ENCODE measurements at places on chromosomes 4 and X.

- no peaks in the 10 kb centered on the region for H3K27me3 ChIP-seq
- no peak overlapping the region for H3K4me3 ChIP-seq
- no peak overlapping the region for H3K27ac ChIP-seq
- no peaks in the 10 kb centered on the region for H3K4me1 ChIP-seq
Observed at GRCh38 chr4:55503169-55503568, 43.5 kb downstream of the CLOCK start.

DNA sequence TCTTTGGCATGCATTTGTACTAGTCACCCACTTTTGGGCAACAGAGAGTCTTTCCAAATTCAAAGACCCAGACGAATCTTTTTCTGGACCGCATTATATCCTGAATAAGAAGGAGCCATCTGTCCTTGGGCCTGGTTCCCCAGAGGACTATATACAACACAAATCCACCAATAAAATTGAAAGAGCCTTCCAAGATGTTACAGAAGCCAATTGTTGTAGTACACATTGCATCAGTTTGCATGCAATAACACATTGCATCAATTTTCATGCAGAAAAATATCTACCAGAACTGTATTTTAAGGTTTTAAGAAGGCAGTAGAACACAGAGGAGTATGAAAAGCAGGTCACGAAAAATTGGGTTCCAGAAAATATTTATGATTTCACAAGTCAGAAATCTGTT is 203.2 kb downstream of the HTR2C start:
- H3K4me3 ChIP-seq: no peak overlapping the region
- no peaks in the 10 kb centered on the region for H3K36me3 ChIP-seq
- no peaks in the 10 kb centered on the region for H3K27me3 ChIP-seq
- H3K4me1 ChIP-seq: no peaks in the 10 kb centered on the region
- no peak overlapping the region for H3K27ac ChIP-seq

DNA sequence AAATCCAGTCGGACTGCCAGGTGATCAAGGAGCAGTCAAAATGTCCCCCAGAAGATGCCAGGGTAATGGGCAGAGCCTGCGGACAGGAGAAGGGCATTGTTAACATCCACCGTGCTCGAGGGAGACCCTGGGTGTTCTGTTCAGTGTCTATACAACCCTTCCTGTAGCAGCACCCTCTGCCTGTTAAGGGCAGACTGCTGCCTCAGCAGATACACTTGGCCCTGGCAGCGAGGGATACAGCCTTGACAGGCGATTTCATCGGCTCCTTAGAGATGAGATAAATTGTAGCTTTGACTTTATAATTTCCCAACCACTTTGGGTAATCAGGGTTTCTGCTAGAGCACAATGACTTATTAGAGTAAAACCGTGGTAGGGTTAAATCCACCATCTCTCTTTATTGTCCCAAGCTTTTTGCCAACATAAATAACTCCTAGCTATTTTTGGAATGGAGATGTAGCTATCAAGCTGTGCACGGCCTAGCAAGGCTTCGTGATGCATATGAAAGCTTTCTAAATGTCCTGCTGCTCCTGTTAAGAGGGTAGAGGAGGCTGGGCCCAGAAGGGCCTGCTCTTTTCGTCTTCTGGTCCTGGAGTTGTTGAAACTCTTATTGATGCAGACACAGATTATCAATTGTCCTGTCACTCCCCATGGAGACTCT is 195.9 kb downstream of the CPEB2 start:
- H3K27me3 ChIP-seq: no peaks in the 10 kb centered on the region
- H3K4me1 ChIP-seq: no peaks in the 10 kb centered on the region
- H3K36me3 ChIP-seq: no peaks in the 10 kb centered on the region
- H3K4me3 ChIP-seq: no peak overlapping the region
- no peak overlapping the region for H3K27ac ChIP-seq

- H3K27ac ChIP-seq: peak overlapping the region; percentile 97
- H3K4me1 ChIP-seq: peaks cover 47% of the 10 kb centered on the region
- no peaks in the 10 kb centered on the region for H3K36me3 ChIP-seq
- DNase-seq: peak; percentile 64
- no peaks in the 10 kb centered on the region for H3K27me3 ChIP-seq
- no peak overlapping the region for H3K4me3 ChIP-seq
Observed at GRCh38 chr4:57103051-57103450, 7.1 kb downstream of the IGFBP7 start.

GRCh38 chr4:5412296-5412695 is 296.1 kb downstream of the EVC2 start:
- H3K27ac ChIP-seq: no peak overlapping the region
- no peaks in the 10 kb centered on the region for H3K27me3 ChIP-seq
- DNase-seq: no peak
- H3K4me3 ChIP-seq: no peak overlapping the region
- H3K4me1 ChIP-seq: no peaks in the 10 kb centered on the region

DNA sequence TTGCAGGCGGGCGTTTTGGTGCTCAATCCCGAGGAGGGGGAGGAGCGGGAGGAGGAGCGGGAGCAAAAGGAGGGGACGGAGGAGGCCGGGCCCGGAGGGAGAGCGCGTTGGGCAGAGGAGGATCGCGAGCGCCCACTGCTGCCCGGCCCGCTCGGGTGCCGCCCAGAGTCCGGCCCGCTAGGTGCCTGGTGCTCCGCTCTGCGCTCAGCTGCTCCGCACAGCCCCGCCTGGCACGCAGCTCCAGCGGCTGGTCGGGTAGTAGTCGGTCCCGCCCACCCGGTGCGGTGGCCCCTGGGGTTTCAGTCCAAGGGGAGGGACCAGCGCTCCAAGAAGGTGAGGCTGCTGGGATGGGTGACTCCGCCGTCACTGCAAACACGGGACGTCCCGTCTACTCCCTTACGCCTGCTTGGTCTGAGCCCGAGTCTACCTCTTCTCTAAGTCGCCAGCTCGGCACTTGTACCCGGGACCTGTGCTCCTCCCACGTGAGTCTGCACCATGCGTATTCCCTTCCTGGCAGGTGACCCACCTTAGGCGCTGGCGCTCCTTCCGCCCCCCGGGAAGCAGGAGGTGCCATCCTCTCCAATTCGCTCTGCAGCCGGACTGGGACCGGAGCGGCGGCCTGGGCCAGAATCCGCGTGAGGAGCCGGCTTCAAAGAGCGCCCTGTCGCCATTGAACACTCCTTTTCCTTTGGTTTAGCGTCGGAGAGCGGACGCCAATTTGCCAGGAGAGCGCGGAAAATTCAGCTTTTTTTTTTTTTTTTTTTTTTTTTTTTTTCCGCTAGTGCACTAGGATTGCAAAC is 405 bp upstream of the HS3ST1 start:
- peaks cover 3% of the 10 kb centered on the region for H3K4me1 ChIP-seq
- peak overlapping the region; percentile 40 for H3K27ac ChIP-seq
- DNase-seq: peak; percentile 92
- H3K4me3 ChIP-seq: peak overlapping the region; percentile 33
- no peaks in the 10 kb centered on the region for H3K27me3 ChIP-seq

GRCh38 chr4:176217510-176217909 is 22.1 kb upstream of the SPATA4 start:
- H3K4me3 ChIP-seq: no peak overlapping the region
- H3K36me3 ChIP-seq: no peaks in the 10 kb centered on the region
- H3K27ac ChIP-seq: no peak overlapping the region
- no peaks in the 10 kb centered on the region for H3K27me3 ChIP-seq
- DNase-seq: no peak
- no peaks in the 10 kb centered on the region for H3K4me1 ChIP-seq

- H3K27ac ChIP-seq: peak overlapping the region; percentile 98
- DNase-seq: no peak
- no peaks in the 10 kb centered on the region for H3K4me1 ChIP-seq
- H3K36me3 ChIP-seq: no peaks in the 10 kb centered on the region
- peak overlapping the region; percentile 35 for H3K4me3 ChIP-seq
Observed at GRCh38 chrX:101931136-101931487, 715 bp downstream of the ZMAT1 start.

- no peak overlapping the region for H3K4me3 ChIP-seq
- H3K27ac ChIP-seq: no peak overlapping the region
- no peaks in the 10 kb centered on the region for H3K4me1 ChIP-seq
- H3K27me3 ChIP-seq: no peaks in the 10 kb centered on the region
Observed at GRCh38 chrX:47915886-47916493, 79.3 kb downstream of the ZNF81 start.

- no peaks in the 10 kb centered on the region for H3K36me3 ChIP-seq
- peak overlapping the region; percentile 21 for H3K27ac ChIP-seq
- H3K4me3 ChIP-seq: no peak overlapping the region
- no peaks in the 10 kb centered on the region for H3K27me3 ChIP-seq
Observed at GRCh38 chr4:169236873-169237626, 33.7 kb downstream of the SH3RF1 start.

DNA sequence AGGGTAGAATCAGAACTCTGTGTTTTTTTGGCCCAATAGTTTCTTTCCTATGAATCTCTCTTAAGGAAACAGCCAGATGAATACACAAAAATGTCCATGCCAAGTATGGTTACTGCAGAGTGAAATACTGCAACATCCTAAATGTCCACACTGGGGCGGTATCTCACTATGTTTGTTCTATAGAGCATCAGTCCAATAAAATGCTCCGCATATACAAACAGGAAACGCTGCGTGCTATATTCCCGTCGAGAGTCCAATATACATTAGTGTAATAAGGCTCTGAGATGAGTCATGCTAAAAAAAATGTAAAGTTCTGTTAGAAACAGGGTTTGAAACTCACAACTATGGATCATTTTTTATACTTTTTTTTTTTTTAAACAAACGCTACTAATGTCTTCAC is 72.9 kb upstream of the ENOX2 start:
- H3K27ac ChIP-seq: no peak overlapping the region
- H3K4me1 ChIP-seq: no peaks in the 10 kb centered on the region
- peaks cover 4% of the 10 kb centered on the region for H3K27me3 ChIP-seq
- DNase-seq: peak; percentile 73
- H3K4me3 ChIP-seq: no peak overlapping the region
- no peaks in the 10 kb centered on the region for H3K36me3 ChIP-seq

GRCh38 chrX:40734971-40735324 is 394 bp downstream of the MED14 start:
- H3K4me3 ChIP-seq: peak overlapping the region; percentile 86
- peak overlapping the region; percentile 99 for H3K27ac ChIP-seq
- H3K36me3 ChIP-seq: no peaks in the 10 kb centered on the region

- no peak overlapping the region for H3K4me3 ChIP-seq
- no peaks in the 10 kb centered on the region for H3K36me3 ChIP-seq
- DNase-seq: peak; percentile 83
- no peak overlapping the region for H3K27ac ChIP-seq
- H3K27me3 ChIP-seq: no peaks in the 10 kb centered on the region
Observed at GRCh38 chr4:184163813-184164212, 53.9 kb downstream of the ENPP6 start.

DNA sequence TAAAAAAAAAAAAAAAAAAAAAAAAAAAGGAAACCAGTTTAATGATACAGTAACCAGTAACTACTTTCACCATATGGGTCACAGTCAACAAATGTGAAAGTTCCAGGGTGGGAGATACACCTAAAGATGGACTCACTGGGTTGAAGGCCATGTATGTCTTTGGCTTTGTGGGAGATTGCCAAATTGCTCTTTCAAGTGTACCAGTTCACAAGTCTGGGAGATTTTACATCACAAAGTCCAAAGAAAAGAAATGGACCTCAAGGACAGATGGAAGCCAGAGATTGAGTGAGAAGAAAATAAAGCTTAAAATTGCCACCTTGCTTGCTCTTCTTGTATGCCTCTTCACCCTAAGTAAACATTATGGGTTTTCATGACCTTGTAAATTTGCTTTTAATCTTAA is 65.3 kb downstream of the NHS start:
- no peak for DNase-seq
- no peaks in the 10 kb centered on the region for H3K4me1 ChIP-seq
- H3K4me3 ChIP-seq: no peak overlapping the region
- no peaks in the 10 kb centered on the region for H3K27me3 ChIP-seq
- no peak overlapping the region for H3K27ac ChIP-seq

DNA sequence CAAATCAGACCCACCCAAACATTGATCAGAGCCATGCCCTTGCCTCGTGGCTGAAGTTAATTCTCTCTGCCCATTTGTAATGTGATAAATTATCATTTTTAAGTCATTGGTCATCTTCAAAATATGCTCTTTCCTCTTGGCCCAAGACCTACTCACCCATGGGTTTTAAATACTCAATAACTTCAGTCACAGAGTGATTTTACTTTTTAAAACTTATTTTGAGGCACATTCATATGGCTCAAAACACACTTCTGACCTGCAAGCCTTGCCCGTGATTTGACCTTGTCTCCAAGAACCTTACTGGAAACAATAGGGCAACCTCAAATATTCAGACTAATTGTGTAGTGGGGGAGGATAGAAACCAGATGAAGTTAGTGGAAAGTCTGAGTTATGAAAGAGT is 176.2 kb upstream of the LNX1 start:
- H3K36me3 ChIP-seq: no peaks in the 10 kb centered on the region
- H3K27ac ChIP-seq: no peak overlapping the region
- H3K4me1 ChIP-seq: no peaks in the 10 kb centered on the region
- DNase-seq: no peak

- H3K4me1 ChIP-seq: no peaks in the 10 kb centered on the region
- H3K27me3 ChIP-seq: peaks cover 2% of the 10 kb centered on the region
- no peak for DNase-seq
- H3K27ac ChIP-seq: no peak overlapping the region
Observed at GRCh38 chrX:51182545-51182944, 150.1 kb upstream of the NUDT10 start.

DNA sequence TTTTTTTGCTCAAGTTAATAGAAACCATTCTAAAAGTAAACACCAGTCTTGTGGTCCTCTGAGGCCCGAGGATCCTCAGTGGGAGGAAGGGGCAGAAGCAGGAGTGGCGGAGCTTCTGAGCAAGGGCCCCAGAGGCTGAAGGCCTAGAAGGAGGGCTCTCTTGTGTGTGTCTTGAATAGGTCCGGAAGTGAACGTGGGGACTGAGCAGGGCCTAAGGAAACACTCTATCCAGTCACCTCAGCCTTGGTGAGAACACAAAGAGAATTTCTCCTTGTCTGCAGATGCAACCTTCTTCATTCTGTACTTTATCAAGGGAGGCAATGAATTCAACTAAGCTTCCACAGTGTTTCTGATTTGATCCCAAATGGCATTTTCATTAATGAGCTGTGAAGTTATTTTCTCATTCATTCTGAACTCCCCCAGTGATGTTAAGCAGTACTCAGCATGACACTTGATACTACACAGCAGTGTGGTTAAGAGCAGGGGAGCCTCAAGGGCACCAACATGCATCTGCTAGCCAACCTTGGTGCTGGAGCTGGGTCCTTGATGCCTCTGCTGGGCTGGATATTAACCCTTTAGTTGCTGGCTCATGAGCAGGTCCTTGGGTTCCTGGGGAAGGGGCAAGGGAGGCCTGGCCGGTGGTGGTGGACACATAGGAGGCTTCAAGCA is 64.7 kb downstream of the RBM47 start:
- H3K4me1 ChIP-seq: no peaks in the 10 kb centered on the region
- H3K4me3 ChIP-seq: no peak overlapping the region
- DNase-seq: no peak

GRCh38 chr4:147340111-147340510 is 140.8 kb upstream of the EDNRA start:
- no peaks in the 10 kb centered on the region for H3K4me1 ChIP-seq
- no peak overlapping the region for H3K27ac ChIP-seq
- H3K27me3 ChIP-seq: no peaks in the 10 kb centered on the region
- no peak for DNase-seq
- H3K36me3 ChIP-seq: no peaks in the 10 kb centered on the region
- H3K4me3 ChIP-seq: no peak overlapping the region

GRCh38 chr4:4637710-4638109 is 95.9 kb upstream of the STX18 start:
- no peaks in the 10 kb centered on the region for H3K27me3 ChIP-seq
- H3K27ac ChIP-seq: no peak overlapping the region
- H3K4me3 ChIP-seq: no peak overlapping the region
- no peaks in the 10 kb centered on the region for H3K36me3 ChIP-seq
- no peak for DNase-seq

GRCh38 chr4:80875642-80876041 is 154.9 kb upstream of the BMP3 start:
- H3K27me3 ChIP-seq: no peaks in the 10 kb centered on the region
- H3K4me1 ChIP-seq: no peaks in the 10 kb centered on the region
- DNase-seq: no peak
- H3K4me3 ChIP-seq: no peak overlapping the region
